NCI-H446 (cell line): ENCODE measurements at places on chromosomes 12 and 14.

DNA sequence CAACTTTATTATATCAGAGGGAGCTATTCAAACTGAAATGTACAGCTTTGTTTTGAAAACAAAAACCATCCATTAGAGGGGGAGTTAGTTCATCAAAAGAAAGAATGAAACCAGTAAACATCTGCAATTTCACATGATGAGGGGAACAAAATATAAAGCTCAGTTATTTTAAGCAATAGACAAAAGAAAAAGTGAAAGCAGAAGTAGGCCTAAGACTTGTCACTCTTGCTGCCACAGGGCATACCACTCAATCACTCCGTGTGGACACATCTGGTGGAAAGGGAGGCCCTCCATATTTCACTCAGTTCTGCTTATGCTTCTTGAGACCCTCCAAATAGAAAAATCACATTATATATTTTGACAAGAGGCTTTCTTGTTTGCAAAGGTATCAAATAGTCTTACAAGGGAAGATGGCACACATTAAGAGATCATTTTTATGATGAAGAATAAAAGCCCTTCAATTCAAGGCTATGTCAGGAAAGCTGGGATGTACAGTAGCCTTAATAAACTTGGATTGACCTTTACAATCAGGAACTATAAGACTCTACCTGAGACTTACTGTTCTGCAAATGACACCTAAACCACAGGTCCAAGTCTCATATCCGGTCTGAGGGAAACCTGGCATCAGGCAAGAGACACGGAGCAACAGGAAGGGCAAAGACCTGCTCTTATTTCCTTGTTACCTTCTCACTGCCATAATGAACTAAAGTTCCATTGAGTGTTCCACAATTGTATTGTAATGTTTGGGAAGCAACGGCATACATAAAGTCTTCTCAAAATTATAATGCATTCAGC lies 222.5 kb upstream of the GRIP1 start:
- no peak for DNase-seq

DNA sequence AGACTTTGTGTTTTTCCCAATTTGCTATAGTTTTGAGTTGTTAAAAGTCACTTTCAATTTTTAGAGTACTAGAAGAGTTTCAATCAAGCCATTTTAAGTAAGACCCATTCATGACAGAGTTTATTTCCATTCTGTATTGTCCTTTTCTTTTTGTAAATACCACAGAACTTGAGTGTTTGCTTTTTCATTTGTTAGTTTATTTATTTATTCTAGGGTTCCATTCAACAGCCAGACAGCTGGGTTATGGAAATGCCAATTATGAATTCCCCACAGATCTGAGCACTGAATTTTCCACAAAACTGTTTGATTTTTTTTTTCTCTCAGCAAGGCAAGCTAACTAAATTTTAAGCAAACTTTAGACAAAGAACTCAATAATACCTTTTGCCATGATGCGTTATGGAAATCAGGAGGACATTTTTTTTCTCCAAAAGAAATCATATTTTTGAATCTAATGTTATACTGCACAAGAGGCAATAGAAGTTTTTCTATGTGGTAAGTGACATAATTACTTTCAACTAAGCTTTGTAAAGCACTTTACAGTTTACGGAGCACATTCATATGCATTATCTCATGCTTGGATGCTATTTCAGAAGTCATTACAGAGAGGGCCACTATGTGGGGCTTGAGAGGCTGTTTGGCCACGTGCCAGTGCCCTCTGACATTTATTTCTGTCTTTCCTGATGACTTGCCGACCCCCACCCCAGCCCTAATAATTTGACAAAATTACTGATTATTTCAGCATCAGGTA lies 181.5 kb downstream of the VRK1 start:
- no peak for DNase-seq

- DNase-seq = no peak
These were observed 300.7 kb downstream of the ADGRD1 start for GRCh38 chr12:131254374-131254773.

- no peak for DNase-seq
These were observed 326.1 kb upstream of the RTL1 start for GRCh38 chr14:101229666-101230065.

DNA sequence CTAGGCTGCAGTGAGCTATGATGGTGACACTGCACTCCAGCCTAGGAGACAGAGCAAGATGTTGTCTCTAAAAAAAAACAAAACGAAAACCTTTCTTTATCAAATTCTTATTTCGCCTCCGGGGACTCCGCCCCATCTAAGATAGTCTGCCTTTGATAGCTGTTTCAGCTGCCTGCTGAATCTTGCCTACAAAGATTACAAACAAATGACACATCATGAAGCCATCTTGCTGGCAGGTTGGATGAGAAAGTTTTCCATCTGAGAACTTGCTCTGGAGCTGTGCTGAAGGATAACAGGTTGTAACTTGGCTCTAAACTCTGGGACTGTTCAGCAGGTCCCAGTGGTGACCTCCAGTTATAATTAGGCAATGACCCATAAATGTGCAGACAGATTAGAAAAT lies 41.8 kb upstream of the AEBP2 start:
- no peak for DNase-seq

- DNase-seq = no peak
These were observed 17.8 kb downstream of the SMOC1 start for GRCh38 chr14:69896972-69897371.
